ENCODE measurements at places on chromosomes 2 and 18.

DNA sequence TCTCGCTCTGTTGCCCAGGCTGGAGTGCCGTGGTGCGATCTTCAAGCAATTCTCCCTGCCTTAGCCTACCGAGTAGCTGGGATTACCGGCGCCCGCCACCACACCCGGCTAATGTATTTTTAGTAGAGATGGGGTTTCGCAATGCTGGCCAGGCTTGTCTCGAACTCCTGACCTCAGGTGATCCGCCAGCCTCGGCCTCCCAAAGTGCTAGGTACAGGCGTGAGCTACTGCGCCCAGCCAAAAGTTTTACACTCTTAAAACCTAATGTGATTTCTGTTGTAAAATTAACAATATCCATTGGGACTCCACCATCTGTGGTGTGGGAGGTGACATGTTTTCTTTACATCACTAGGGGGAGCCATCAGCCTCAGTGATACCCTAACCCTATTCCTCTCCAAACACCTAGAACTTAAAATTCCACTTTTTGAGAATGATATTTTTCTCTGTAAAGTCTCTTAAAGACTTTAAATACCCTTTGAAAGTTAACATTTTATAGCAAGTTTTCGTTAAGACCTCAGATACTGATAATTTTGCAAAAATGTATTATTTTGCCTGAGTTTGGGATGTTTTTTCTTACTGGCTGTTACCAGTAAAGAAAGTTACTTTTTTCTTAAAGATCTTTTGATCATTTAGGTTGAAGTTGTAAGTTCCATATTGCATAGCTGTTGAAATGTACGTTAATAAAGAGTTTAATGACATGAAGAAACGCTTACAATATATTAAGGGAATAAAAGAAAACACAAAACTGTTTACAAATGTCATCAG is 11.6 kb upstream of the EIF2AK2 start:
- no peak for DNase-seq

DNA sequence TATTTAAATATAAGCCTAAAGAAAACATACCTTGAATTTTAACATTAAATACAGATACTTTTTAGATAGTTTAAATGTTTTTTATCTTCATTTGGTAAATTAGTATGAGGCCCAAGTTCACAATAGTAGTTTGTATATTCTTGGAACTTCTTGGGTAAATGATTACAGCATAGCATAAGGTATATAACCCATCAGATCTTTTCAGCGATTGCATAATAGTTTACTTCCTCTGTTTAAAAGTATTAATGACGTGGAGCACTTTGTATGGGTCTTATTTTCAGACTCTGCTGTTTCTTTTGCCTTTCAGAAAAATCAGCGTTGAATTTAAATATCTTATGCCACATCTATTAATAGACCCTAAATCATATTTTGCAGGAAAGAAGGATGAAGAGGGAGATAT is 60.2 kb downstream of the CHRNA1 start:
- DNase-seq: no peak

DNA sequence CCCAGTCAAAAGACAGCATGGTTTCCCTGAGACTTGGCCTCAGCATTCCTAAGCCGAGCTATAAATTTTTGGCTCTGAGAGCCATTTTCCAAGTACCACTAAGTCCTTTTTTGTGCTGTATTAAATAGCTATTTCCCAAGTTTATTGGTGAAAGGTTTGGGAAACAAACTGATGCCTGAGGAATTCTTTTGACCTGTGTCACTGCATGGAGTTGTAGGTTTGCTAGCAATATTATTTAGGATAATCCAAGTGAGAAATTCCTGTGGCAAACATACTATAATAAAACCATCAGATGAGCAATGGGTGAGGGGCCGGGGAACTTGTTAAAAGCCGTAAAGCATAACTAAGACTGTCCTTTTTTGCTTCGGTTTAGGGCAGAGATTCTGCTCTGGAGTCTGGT is 28.4 kb downstream of the ARHGAP28 start:
- no peak for DNase-seq

GRCh38 chr18:46213295-46213694 is 109.1 kb downstream of the HAUS1 start:
- no peak for DNase-seq

DNA sequence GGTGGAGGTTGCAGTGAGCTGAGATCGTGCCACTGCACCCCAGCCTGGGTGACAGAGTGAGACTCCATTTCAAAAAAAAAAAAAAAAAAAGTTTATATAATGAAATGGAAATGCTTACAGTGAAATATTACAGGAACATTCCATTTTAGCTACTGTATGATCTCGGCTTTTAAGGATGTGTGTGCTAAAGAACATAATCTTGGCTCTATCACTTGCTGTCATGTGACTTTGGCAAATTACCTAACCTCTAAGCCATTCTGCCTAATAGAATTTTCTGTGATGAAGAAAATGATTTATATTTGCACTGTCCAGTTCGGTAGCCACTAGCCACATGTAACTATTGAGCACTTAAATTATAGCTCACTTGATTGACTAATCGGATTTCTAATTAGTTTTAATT is 36.3 kb downstream of the SMAD4 start:
- DNase-seq: peak; percentile 22

- DNase-seq: no peak
These were observed 347.4 kb upstream of the KLHL29 start for GRCh38 chr2:23037596-23037995.

- no peak for DNase-seq
These were observed 41.3 kb downstream of the PLEKHA3 start for GRCh38 chr2:178521304-178522150.

- DNase-seq: no peak
These were observed 6.9 kb downstream of the CCDC195 start for GRCh38 chr2:224709301-224709700.

- no peak for DNase-seq
These were observed 95.9 kb upstream of the MSH2 start for GRCh38 chr2:47307066-47307465.

- DNase-seq: no peak
These were observed 7.9 kb downstream of the ARL4C start for GRCh38 chr2:234488913-234489451.

DNA sequence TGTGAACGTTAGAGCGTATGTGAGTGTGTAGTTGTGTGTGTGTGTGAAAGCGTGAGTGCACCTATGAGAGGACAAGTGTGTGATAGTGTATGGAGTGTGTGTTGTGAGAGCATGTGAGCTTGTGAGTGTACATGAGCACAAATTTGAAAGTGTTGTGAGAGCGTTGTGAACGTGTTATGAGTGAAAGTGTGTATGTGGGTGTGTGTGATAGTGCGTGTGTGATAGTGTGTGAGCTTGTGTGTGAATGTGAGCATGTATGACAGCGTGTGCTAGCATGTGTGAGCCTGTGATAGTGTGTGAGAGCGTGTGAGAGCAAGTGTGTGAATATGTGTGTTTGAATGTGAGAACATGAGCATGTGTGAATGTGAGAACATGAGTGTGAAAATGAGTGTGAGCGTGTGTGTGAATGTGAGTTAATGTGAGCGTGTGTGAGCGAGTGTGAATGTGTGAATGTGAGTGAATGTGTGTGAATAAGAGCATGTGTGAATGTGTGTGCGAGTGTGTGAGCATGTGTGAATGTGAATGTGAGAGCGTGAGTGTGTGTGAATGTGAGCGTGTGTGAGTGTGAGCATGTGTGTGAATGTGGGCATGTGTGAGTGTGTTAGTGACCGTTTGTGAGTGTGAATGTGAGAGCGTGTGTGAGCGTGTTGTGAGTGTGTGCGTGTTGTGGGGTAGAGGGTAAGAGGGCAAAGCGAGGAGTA is 25.0 kb downstream of the RALB start:
- no peak for DNase-seq

GRCh38 chr2:90221300-90221651 is 1529.8 kb downstream of the RPIA start:
- DNase-seq: no peak

GRCh38 chr2:172282944-172283343 is 144.4 kb upstream of the ITGA6 start:
- DNase-seq: peak; percentile 34

DNA sequence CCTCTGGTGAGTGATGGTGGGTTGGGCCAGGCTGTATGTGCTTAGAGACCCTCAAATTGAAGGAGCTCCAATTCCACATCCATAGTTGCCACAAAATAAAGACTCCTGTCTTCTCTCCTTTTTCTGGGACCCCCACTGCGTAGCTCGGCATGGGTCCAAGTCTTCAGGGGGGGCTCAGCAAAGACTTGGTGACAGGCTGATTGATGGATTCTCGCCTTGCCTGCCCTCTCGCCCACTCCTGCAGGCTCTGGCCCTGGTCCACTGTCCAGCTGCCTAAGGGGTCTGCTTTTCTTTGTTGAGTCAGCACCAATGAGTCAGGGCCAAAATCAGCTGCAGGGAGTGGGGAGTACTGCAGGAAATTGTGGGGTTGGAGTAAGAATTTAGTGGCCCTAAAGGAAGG is 21.5 kb downstream of the RPL37A start:
- peak; percentile 33 for DNase-seq

DNA sequence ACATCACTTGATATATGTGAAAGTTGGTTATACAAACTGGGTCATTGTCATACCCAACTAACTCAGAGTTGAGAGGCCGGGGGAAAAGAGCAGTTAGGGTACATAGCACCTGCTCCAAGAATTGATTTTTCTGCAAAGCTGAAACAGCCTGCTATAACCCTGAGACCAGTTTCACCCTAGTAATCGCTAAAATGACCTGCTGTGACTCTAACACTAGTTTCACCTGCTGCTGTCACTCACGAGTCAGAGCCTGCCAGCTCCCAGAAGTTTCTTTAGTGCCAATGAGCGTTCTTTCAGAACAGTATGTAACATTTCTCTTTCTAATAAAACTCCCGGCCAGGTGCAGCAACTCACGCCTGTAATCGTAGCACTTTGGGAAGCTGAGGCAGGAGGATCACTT is 28.0 kb downstream of the SRSF7 start:
- no peak for DNase-seq

GRCh38 chr2:241865416-241865956 is 4.0 kb upstream of the RTP5 start:
- no peak for DNase-seq

- no peak for DNase-seq
These were observed 258.0 kb upstream of the ZSWIM2 start for GRCh38 chr2:187107001-187107400.
